Nucleus accumbens (tissue), 56 donors: ENCODE measurements at places on chromosomes 7 and 10.

- no peak for DNase-seq
Observed at GRCh38 chr7:71630516-71630915, 498.6 kb downstream of the GALNT17 start.

DNA sequence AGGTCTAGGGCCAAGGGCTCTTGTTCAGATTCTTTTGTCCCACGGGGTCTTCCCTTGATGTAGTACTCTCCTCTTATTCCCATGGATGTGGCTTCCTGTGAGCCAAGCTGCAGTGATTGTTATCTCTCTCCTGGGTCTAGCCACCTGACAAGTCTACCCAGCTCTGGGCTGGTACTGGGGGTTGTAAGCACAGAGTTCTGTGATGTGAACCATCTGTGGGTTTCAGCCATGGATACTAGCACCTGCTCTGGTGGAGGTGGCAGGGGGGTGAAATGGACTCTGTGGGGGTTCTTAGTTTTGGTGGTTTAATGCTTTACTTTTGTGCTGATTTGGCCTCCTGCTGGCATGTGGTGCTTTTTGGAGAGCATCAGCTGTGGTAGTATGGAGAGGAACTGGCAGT is 350.8 kb downstream of the DNAJB9 start:
- no peak for DNase-seq

DNA sequence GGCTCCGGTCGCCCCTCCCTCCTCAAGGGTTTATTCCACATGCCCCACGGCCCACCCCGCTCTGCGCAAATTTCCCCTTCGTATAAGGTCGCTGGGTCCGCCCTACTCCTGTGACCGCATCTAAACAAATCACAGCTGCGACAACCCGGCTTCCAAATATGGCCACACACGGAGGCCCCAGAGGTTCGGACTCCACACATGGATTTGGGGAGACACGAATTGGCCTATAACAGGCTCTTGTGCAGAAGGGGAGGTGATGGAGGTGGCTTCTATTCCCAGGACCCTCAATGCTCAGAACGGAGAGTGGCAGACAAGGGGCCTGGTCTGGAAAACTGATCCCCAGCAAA is 90.1 kb downstream of the FOXL3 start:
- DNase-seq, result no peak

- no peak for DNase-seq
Observed at GRCh38 chr10:116768786-116769185, 26.4 kb upstream of the HSPA12A start.

GRCh38 chr7:23938937-23939552 is 229.0 kb downstream of the STK31 start:
- no peak for DNase-seq

GRCh38 chr10:71769279-71769823 is 4.0 kb downstream of the VSIR start:
- DNase-seq, result no peak

DNA sequence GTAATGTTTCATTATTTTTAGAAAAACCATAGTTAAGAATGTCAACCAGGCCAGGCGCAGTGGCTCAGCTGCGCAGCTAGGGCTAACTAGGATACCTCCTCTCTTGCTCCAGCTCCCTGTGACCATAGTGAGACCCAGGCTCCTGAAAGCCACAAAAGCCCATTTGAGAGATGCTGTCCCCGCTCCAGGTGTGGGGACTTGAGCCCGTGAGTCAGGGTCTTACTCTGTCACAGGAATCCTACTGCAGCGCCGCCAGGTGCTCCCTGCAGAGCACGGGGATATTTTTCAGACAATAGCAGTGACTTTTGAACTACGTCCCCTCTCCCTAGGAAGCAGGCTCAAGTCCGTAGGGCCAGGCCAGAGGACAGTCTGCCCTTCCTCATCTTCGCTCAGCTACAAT is 75.6 kb upstream of the NRBF2 start:
- no peak for DNase-seq

DNA sequence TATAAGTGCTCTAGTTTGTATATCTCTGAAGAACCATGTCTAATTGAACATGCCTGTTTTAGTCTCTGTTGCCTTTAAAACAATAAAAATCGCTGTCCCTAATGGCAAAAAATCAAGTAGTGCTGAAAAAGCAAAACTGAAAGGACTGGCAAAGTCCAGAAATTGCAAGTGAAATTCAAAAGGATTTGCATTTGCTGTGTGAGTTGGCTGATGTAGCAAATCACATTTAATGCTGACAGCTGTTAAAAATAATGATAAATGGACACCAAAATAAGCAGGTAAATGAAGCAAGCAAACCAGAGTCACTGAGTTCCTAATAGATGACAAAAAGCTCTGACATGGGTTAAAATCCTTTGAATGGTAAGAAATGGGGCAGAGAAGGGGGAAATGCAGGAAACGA is 874.1 kb downstream of the GRM8 start:
- DNase-seq, result no peak

- no peak for DNase-seq
Observed at GRCh38 chr10:11875494-11876281, 52.5 kb downstream of the PROSER2 start.

DNA sequence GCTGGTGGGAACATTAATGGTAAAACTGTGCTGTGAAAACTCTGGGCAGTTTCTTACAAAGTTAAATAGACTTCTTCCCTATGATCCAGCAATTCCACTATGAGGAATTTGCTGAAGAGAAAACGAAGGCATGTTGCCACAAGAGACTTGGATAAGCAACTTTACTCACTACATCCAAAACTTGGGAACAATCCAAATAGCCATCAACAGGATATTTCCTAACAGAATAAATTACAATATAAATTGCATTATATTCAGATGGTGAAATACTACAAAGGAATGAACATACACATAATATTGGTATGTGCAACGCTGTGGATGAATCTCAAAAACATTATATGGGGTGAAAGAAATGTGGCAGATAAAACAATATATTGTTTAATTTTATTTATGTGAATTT is 21.4 kb upstream of the MKI67 start:
- DNase-seq, result no peak

DNA sequence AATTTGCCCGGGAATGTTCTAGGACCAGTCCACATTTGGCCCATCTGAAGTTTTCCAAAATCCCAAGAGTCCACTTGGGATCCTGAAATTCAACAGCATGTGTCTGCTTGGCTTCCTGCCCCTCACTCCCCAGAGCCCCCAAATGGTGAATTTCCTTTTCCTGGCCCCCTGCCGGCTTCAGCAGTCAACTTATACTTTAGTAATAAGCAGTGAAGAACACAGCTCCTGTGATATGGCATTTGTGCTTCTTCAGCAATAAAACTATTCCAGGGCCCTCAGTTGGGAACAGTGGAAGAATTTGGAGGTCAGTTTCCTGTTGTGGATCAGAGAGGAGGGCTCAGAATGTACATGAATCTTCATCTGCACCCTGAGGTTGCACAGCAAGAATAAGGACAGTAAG is 51.1 kb downstream of the PRF1 start:
- DNase-seq, result no peak

GRCh38 chr7:119842786-119843185 is 430.2 kb upstream of the KCND2 start:
- no peak for DNase-seq

DNA sequence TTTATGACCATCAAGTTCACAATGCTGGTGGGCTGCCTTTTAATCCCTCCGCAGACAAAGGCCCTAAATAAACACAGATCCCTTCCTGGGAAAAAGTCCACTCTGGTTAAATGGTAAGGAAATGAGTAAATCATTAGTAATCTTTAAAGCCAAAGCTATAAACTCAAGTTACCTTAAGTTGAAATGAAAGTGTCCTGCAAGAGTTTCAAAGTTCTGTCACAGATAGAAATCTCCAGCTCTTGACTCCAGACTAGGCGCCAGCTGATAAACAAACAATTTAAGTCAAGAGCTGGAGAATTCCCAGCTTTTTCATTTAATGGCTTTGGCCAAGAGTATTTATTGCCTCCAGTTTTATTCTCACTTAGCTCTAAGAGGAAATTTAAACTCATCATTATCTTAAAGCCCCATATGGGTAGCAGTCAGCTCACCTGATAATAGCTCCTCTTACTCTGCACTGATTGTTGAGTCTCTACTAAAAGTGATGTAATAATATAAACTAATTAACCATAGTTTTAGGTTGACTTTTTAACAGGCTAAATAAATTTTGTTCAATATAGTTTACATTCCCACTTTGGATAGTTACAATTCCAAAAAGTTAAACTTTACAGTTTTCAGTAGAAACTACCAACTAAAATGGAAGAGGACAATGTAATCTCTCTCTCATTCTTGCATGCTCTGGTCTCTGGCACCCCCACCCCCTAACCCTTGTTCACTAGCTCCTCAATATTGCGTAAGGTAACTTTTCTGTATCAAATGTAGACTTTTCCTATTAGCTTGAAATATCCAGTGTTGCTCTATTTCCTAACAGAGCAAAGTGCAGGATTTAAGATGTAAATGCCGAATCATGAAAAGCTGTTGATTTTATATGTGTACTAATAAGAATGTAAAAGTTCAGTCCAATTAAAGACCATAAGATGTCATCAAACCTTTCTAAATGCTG is 56.1 kb downstream of the HIBADH start:
- DNase-seq, result no peak

- DNase-seq, result no peak
Observed at GRCh38 chr10:32148864-32149251, 92.6 kb upstream of the KIF5B start.

GRCh38 chr7:51023547-51023946 is 240.9 kb upstream of the GRB10 start:
- no peak for DNase-seq

GRCh38 chr7:150435390-150436073 is 14.9 kb upstream of the GIMAP8 start:
- DNase-seq, result no peak

GRCh38 chr10:51522858-51523257 is 176.5 kb downstream of the CSTF2T start:
- DNase-seq, result no peak

GRCh38 chr10:349081-349480 is 213.8 kb downstream of the ZMYND11 start:
- DNase-seq, result no peak

- DNase-seq, result no peak
Observed at GRCh38 chr10:64011912-64012714, 490.9 kb downstream of the REEP3 start.

DNA sequence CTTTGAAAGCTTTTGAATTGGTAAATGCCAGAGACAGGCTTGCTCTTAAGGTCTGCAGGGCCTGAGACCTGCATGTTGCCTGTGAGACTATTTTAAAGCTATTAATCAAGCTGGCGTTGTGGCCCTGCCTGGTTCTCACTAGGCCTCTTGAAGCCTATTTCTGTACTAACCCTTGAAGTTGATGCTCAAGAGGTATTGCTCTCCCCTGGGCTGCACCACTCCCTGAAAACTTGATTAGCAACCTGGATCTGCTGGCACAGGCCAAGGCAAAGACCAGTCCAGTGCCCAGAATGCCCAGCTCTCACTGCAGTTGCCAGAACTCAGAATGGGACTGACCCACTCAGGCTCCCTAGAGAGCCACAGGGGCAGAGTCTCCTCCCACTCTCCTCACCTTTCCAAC is 220.0 kb upstream of the MEOX2 start:
- DNase-seq, result no peak

DNA sequence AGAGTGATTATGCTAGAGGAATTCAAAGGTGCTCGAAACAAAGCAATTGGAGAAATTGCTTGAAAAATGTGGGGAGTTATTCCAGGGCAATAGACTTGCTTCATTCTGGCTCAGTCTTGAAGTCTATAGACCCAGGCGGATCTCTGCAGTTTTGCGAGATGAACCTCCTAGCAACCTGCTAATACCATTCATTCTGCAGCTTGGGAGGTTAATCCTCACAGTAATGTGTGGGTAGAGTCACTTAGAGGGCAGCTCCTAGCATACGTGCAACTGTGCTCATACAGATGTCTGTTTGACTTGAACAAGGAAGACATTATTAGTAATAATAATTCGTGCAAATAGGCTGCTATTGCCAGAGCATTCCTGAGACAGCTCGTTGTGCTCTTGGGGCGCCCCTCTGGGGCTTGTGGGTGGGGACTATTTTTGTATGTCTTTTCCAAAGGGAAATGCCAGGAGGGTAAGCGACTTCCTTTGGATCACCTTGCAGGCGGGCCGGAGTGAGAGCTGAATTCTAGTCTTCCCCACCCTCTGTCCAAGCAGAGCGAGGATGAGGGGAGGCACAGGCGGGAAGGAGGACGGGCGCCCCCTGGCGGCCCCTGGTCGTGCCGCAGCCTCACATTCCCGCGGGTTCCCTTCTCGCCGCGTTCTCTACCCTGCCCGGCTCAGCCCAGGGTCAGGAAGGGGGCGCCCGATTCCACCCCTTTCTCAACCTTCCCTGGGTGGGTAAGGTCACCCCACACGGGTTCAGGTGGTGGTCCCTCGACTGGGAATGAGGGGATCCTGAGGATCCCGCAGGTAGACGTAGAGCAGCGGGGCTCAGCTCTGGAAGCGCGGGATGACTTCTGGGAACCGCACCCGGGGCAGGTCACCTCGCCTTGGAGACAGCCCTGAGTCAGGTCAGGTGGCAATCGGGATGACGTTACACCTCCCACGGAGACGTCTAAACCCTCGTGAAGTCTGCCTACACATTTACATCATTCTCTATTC is 241.5 kb downstream of the PHTF2 start:
- DNase-seq, result peak; percentile 53

DNA sequence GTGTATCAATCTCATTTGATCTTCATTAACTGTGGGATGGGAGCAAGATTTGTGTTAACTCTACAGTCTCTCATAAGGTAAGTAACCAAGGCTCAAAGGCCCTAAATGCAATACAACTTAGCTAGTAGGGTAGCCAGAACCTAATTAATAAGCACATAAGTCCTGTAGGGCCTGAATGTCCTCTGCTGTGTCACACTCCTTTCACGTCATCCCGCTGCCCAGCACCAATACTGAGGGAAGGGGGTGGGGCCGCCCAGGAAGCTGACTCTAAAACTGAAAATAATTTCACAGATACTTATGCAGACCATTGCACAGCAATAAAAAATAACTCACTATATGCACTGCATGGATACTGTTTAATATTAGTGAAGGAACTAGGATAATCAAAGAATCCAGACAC is 13.7 kb downstream of the CCDC6 start:
- no peak for DNase-seq

DNA sequence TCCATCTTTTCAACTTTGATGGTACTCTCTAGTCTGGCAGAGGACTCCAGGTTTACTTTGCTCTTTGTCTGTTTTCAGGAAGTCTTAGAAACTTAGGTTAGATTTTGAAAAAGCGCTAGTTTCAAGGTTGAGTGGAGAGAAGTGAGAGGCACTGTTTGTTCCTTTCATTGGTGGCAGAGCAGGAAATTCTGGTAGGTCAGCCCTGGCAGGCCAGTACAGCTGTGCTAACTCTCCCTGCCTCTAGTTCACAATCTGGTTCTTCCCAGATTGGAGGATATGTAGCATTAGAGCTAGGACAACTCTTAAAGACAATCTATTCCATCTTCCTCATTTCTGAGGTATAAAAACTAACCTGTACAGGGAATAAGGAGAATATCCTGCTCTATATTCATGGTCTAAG is 160.9 kb upstream of the FZD1 start:
- DNase-seq, result no peak

GRCh38 chr7:138918756-138919155 is 62.4 kb downstream of the KIAA1549 start:
- no peak for DNase-seq

- no peak for DNase-seq
Observed at GRCh38 chr10:660970-661596, 28.4 kb downstream of the DIP2C start.

GRCh38 chr7:47371733-47372368 is 210.1 kb downstream of the TNS3 start:
- DNase-seq, result no peak

GRCh38 chr10:8360814-8361509 is 306.5 kb downstream of the GATA3 start:
- no peak for DNase-seq
